ENCODE measurements at places on chromosomes 5 and 9.

DNA sequence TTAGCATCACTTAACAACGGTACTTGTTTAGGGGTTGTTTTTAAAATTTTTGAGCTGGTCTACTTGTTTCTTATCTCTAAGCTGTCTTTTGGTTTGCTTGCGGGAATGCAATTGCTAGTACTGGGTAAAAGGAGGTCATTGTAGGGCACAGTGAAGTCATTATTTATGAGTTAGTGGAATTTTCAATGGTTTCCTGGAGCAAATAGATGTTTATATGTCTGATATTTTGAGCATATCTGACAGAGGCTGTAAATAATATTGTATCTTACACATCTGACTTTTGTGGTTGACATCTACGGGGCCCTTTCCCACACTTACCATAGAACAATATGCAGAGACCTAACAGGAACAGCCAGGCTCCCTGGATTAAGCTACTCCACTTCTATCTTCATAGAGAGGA lies 90.4 kb upstream of the IL6ST start:
- DNase-seq: no peak

GRCh38 chr9:73200694-73201452 lies 49.2 kb downstream of the ANXA1 start:
- DNase-seq: no peak

GRCh38 chr9:137333016-137333671 lies 31.1 kb upstream of the NRARP start:
- DNase-seq: no peak

DNA sequence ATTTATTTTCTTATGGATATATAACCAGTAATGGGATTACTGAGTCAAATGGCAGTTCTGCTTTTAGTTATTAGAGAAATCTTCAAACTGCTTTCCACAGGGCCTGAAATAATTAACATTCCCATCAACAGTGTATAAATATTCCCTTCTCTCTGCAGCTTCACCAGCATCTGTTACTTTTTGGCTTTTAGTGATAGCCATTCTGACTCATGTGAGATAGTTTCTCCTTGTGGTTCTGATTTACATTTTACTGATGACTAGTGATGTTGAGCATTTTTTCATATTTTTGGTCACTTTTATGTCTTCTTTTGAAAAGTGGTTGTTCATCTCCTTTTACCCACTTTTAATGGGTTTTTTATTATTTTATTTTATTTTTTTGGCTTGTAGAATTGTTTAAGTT lies 1290.3 kb upstream of the CDH9 start:
- DNase-seq: no peak

DNA sequence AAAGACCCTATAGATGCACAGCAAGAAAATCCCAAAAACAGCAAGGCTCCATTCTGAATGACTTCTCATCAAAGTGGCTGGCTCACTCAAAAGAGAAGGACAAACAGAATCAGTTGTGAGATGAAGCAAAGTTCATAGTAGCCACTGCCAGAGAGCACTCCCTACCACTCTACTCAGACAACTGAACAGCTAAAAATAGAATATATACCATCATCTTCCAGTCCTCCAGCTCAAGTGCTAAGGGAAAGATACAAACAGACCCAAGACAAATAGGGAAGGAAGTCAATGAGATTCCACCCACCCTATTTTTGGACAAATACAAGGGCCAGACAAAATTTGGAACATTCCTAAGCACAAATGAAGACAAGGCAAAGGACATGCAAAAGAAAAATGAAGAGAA lies 20.6 kb downstream of the GNAQ start:
- no peak for DNase-seq

DNA sequence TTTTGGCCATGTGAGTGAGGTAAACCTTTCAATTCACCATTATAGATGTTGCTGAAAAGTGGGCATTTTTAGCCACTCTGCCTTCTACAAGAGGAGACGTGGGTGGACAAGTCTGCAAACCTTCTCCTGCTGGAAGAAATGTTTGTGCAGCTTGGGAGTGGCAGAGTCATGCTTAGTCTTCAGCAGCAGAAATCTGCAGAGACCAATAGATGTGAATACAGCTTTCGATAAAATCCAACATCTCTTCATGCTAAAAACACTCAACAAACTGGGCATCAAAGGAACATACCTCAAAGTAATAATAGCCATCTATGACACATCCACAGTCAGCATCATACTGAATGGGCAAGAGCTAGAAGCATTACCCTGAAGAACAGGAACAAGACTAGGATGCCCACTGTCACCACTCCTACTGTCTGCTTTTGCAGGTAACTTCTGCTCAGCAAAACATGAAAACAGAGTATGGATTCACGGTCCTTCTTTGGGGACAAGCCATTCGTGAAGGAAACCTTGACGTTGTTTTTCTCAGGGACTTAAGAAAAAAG lies 91.3 kb downstream of the RALGPS1 start:
- DNase-seq: no peak

DNA sequence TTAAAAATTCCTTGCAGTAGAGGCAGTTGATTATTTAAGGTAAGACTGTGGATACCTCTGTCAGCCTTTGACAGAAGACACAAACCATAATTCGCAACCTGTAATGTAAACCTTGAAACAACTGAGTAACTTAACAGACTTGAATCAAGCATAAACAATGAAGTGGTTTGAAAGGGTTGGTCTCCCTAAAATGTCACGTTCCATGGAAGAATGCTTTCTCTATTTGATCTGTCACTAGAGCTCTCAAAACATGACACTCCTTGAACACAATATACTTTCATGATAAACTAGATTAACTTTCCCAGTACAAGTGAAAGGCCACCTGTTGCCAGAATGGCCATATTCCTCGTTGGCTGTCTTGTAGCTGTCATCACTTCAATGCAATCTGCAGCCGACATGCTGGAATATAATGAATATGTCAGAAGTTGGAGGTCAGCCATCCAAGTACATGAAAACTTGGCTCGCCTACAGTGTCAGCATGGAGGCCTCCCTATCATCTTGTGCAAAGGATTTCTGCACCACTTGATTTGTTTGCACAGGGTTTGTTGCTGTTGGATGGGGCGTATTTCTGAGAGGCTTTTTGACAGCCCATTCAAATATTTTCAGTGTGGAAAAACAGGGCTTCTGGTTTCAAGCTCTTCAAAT lies 228.0 kb downstream of the TLE4 start:
- peak; percentile 47 for DNase-seq

GRCh38 chr5:152649609-152650008 lies 244.5 kb upstream of the NMUR2 start:
- no peak for DNase-seq

GRCh38 chr5:11903614-11904264 lies 507 bp downstream of the CTNND2 start:
- DNase-seq: peak; percentile 37

GRCh38 chr5:177507165-177507564 lies 2.5 kb downstream of the DOK3 start:
- no peak for DNase-seq

DNA sequence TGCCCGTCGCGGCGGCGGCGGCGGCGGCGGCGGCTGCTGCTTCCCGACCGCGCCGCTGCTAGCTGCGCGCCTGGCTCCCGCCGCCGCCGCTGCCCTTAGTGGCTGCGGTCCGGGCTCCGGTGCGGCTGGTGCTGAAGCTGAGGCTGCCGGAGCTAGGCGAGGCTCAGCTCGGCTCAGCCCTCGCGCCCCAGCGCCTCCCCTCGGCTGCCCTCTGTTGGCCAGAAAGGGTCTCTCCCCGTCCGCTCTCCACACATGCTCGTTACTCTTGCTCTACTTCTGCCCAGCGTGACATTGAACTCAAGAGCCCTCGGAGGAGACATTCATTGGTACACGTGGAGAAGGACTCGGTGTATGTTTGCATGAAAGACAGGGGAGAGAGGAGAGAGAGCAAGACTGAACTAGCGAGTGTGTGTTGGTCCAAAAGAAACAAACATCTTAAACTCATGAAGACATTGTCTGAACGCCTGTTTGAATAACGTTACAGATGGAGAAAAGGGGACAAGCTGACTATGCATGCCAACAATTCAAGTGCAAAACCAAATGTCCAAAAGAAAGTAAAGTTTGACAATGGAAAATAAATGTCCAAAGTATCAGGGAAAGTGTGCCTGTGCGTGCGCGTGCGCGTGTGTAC lies at the start of gene HCN1:
Gene HCN1, minus strand, starts transcription at position 175 of the 631 bp plus-strand sequence.
- DNase-seq: peak; percentile 88

DNA sequence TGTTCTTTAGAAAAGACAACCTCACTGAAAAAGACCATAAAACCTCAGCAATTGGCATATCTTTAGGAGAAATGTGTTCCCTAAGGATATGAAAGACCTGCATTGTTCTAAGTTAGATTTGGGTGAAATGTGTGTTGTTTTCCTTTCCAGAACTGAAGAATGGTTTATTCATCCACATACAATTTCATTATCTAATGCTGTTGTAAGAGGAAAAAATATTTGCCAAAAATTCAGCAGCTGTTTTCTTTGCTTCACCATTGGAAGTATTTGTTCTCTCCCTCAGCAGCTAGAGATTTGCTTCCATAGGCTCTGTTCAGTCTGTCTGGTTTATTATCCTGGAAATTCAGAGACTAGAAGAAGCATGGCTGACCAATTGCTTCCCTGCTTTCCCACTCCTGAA lies 150.9 kb downstream of the ISOC1 start:
- no peak for DNase-seq

- DNase-seq: no peak
These were observed 37.4 kb upstream of the RUSC2 start for GRCh38 chr9:35452481-35452880.

- no peak for DNase-seq
These were observed 47.3 kb downstream of the C9orf152 start for GRCh38 chr9:110160685-110161084.

GRCh38 chr9:99614341-99614740 lies 207.3 kb upstream of the NR4A3 start:
- no peak for DNase-seq

DNA sequence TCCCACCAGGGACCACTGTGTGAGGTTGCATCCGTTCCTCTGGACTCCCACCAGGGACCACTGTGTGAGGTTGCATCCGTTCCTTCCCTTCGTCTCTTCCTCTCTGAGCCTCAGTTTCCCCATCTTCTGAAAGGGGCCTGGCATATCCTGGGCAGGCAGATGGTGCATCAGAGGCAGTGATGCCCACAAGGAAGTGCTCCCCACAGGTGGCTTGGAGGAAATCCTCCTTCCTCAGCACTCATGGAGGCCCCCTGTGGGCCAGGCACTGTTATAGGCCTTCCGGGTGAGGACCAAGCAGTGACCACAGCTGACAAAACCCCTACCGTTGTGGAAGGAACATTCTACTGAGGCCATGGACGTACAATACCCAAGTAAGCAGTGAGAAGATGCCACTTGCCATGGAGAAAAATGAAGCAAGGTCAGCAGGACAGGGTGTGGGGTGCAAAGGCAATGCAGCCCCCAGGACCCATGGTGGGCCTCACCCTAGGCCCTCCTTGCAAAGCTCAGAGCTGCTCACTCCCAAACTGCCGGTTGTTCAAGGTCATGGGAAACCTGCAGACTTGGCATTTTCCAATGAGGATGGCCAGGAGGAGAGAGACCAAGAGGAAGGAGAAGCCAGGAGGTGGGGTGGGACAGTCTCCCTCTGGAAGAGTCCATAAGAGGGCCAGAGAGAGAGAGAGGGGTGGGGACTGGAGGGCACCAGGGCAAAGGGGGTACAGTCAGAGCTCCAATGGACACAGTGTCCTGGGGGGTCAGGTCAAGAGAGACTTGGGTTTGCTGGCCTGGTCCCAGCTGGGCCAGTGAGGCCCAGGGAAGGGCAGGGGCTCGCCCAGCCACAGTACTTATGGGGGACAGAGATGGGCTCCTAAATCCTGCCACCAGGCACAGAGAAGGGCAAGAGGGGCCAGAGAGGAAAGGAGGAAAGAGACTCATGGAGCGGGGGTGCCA lies 51.1 kb downstream of the C9orf50 start:
- DNase-seq: peak; percentile 50

GRCh38 chr5:173153842-173154241 lies 9.5 kb downstream of the BNIP1 start:
- DNase-seq: no peak

DNA sequence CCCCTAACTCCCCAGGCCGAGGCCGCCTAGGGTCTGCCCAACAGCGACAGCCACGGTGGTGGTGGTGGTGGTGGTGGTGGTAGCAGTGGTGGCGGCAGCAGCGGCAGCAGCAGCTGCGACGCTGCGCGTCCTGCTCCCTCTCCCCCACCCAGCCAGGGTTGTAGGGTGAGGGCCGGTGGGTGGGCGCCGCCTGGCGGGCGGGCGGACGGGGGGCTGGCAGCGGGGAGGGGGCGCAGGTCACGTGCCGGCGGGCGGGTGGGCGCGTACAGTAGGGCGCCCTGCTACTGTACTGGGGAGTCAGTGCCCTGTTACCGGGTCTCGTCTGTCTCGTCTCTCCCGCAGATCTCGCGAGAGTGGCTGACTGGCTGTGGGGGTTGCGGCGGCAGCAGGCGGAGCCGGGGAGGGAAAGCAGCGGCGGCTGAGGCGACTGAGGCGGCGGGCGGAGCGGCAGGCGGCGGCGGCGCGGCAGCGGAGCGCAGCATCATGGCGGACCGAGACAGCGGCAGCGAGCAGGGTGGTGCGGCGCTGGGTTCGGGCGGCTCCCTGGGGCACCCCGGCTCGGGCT lies at the start of gene PURA:
Gene PURA, plus strand, starts transcription at position 411 of the 565 bp plus-strand sequence. Its CDS starts 73 bp downstream, at position 484.
- DNase-seq: peak; percentile 96

- peak; percentile 41 for DNase-seq
These were observed 42.5 kb upstream of the BASP1 start for GRCh38 chr5:17174965-17175364.

- no peak for DNase-seq
These were observed 42.7 kb upstream of the COL5A1 start for GRCh38 chr9:134598884-134599245.

GRCh38 chr9:93649610-93650261 lies 73.4 kb downstream of the PHF2 start:
- peak; percentile 15 for DNase-seq

DNA sequence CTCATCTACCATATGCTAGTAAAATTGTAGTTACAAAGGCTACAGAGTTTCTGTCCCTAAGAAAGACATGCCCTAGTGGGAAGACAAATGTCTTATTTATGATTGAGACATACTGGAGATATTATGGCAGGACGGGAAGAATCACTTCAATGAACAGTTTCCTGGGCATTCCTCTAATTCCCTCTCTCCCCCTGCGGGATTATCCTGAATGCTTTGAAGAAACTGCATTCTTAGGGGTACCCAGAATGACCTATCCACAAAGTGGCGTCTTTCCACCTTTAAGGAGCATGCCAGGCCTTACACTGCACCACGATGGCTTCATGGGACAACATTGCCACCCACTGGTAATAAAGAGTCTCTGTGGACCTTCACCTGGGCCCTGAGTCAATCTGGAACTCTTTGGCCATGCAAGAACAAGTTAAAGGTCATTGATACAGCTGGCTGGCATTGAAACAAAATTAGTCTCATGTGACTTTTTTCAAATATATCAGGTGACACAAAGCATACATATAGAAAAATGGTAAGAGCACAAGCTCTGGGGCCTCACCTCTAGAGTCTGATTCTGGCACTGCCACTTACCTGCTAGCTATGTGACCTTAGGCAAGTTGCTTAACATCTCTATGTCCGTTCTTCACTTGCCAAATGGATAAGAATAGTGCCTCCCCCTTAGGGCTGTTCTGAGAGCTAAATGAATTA lies 32.0 kb downstream of the ANKRD55 start:
- DNase-seq: peak; percentile 52

Measured in left hindlimb (tissue), 1 donor.